Stimulated activated CD8-positive, alpha-beta memory T cell treated with anti-CD3 and anti-CD28 coated beads, Interleukin-4, amount 100 ng/mL, for 4 hours (primary cell): ENCODE measurements at places on chromosomes 3 and 15.

DNA sequence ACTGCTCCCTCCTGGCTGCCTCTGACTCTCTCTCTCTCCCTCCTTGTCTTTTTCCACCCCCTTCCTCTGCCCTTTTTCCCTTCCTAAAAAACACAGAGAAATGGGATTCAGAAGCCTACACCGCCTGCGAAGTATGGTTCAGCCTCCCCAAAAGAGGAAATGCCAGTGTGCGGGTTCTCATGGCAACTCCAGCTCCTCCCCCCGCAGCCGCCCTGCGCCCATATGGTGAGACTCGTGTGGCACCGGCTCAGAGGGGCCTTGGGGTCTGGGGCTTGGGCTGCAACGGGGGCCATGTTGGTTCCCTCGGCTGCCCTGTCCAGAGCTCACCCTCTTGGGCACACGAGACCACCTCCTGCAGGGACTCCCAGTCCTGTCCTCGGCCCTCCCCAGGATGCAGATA is 23.6 kb upstream of the LINGO1 start:
- DNase-seq, result no peak

DNA sequence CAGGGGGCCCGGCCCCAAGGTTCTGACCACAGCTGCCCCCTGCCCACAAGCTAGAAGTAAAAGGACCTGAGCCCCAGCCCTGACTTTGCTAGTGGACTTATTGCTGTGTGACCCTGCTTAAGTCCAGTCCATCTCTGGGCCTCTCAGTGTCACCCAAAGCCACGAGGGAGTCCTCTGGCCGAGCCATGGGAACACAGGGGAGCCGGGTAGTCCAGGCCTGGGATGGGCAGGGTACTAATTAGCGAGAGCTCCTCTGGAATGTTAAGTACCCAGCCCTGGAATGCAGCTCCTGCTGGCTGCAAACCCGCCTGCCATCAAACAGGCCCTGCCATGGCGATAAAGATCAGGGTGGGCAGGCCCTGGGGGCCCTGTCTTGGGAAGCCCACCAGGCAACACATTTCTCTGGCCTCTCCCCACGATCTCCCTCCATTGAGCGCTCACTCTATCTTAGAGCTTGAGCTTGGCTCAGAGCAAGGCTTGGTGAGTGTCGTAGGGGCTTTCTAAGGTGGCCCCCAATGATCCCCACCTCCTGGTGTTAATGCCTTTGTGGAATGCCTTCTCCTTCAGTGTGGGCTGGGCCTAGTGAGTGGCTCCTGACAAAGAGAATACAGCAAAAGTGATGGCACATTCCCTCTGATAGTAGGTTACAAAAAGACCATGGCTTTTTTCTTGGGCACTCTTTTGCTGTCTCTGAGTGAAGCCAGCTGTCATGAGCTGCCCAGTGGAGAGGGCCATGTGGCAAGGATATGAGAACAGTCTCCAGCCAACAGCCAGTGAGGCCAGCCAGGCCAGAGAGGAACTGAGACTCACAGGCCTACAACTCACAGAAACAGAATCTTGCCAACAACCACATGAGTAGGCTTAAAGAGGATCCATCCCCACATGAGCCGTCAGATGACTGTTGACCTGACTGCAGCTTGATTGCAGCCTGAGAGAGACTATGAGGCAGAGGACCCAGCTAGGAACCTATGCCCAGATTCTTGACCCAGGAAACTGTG is 133.1 kb downstream of the SMAD6 start:
- no peak for DNase-seq

DNA sequence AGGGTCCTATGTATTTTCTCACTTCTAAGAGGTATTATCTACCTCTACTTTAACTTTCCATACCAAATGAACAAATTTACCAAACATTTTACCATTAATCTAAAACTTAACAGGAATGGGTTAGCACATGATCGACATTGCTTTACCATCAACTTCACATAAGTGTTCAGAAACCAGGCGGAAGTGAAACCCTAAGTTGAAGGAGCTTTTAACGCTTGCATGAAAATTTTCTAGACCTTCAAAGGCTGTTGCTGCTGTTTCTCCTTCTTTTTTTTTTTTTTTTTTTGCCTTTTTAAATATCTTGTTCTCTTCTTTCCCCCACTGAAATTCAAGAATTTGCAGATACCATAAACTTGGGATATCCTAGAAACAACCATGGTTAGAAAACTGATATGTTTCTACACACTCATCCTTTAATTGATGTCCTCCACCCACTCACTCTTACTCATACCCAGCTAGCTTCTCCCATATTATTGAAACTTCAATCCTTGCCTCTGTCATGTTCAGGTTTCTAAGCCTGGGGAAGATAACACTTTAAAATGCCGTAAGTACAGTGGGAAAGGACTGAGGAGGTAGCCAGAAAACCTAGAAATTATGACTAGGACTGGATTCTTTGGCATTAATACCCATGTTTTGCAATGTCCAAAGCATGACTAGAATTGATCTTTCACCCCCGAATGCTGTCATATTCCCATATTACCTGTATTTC is 24.7 kb downstream of the MYO5A start:
- no peak for DNase-seq

GRCh38 chr3:172478116-172478515 is 29.9 kb upstream of the GHSR start:
- DNase-seq, result no peak

GRCh38 chr3:108569336-108569735 is 19.9 kb downstream of the CIP2A start:
- no peak for DNase-seq

- no peak for DNase-seq
These were observed 532.3 kb upstream of the ATP11B start for GRCh38 chr3:182261041-182261440.

GRCh38 chr3:98644168-98644567 is 50.8 kb upstream of the CPOX start:
- no peak for DNase-seq

DNA sequence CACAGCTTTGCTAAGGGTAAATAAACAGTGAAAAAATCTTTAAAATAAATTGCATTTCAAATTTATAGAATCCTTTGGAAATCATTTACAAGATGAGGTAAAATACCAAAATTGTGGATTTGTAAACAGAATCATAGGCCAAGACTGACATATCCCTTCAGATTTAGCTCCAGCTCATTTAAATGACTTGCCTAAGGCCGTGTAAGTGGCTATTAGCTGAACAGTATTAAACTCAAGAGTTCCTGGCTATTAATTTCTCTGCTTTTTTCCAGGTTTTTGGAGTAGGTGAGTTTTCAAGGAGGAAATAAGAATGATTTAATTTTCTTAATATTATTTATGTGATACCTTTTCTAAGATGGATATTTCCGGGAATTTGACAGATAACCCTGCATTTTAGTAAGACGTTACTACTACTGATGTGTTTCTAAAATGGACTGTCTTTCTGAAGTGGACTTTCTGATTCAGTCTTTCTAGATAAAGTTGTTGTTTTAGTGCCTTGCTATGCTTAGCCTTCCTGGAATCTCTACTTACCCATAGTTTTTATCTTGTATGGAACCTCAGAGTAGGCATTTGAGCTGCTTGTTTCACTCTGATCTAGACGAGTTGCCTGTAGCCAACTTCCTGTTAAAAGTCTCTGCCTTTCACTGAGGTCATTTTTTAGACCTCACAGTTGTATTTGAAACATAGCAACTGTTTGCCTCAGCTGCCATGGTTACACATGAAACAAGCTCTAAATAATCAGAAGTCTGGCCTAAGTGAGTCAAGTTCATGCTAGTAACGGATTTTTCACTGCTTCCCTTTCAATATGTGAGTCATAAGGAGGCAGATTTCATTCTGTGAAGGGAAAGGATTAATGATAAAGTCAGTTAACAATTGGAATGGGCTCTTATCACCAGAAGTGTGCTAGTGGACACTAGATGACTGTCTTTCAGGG is 127.0 kb downstream of the KLHL25 start:
- no peak for DNase-seq

- no peak for DNase-seq
These were observed 143.5 kb upstream of the TPM1 start for GRCh38 chr15:62899090-62899493.

DNA sequence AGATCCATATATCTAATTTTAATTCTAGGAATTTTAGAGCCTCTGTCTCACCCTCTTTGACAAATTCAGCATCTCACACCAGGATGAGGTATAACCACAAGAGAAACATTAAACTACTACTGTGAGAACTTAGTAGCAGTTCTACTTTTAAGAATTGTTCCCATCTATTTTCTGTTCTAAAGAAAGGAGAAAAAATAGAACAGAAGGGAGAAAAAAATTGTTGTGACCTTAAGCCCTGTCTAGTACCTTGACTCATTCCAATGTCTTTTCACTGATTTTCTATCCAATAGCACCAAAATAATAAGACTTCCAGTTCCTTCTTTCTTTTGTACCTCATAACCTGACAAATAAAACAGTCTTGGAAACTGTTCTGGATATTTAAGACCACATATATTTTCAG is 37.0 kb downstream of the FRMD5 start:
- DNase-seq, result no peak

DNA sequence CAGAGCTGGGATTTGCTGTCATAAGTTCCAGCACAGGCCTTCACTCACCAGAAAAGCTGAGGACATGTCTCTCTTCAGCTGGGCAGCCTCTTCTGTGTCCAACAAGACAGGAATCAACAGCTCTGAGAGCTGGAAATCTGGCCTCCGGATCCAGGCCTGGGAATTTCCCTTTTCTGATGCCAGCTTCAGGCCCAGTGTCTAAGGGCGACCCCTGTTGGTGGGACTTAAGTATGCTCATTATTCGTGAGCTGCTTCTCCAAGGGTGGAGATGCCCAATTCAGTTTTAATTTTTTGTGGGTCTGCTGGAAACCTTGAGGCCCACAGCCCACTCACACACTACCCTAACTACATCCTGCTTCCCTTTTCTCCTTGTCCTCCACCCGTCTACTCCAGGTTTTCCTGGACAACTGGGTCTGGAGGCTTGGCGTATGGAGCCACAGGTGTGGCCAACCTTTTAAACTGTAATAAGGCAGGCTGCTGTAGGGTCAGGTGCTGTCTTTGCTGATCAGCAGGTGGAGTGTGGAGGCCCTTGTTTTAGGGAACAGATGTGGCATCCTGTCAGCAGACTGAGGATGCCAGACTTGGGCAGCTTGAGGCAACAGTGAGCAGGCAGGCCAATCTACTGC is 2.6 kb upstream of the CEMIP start:
- DNase-seq, result peak; percentile 36

DNA sequence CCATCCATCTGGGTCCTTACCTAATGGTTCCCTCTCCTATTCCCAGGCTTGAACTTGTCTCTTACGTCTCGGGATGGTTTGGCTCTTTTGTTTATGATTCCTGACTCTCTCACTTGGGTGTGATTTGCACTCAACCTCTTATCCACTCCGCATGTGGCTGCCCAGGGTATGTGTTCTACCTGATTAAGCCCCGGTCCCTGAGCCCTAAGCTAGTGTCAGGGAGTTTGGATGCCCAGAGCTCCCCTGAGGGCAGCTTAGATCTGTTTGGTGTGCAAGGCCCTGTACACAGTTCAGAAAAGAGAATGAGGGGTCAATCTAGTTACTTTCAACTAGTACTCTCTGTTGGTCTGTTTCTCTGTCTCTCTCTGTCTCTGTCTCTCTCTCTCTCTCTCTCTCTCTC is 15.9 kb upstream of the STARD5 start:
- DNase-seq, result no peak

DNA sequence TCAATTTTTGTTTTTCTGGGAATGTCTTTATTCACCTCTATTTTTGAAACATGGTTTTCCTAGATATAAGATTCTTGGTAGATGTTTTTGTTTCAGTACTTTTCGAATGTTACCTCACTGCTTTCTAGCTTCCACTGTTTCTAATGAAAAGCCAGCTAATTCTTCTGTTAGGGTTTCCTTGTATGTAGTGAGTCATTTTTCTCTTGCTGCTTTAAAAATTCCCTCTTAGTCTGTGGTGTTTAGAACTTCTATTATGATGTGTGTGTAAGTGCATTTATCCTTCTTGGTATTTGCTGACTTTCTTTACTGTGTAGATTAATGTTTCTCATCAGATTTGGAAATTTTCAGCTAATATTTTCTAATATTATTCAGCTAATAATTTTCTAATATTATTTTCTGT is 151.1 kb upstream of the OSTN start:
- DNase-seq, result no peak

DNA sequence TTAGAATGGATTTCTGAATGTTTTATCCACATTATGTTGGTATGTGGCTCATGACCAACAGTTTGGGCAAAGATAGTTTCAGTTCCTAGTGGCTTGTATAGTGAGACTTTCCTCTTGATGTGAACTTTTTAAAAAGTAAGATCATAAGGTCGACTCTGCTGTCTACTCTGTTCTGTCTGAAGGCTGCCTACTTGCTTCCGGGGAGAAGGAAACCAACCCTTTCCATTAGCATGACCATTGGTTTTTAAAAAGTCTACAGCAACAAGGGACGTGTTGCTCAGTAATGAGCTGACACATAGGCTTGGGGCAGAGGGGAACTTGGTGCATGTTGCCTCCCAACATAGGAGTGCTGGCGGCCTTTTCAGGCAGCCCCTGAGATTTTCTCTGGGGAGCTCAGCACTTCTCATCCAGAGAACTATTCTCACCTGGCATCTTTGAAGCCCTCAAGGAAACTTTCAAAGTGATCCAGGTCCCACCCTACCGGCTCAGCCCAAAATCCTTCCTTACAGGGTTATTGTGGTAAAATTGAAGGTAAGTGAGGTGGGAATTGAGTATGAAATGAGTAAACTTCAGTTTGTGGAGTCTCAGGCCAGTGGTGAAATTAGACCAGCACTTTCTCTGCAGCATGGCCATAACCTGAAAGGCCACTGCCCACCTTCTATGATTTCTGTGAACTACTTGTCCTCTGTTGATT is 30.6 kb downstream of the PSMD6 start:
- no peak for DNase-seq

DNA sequence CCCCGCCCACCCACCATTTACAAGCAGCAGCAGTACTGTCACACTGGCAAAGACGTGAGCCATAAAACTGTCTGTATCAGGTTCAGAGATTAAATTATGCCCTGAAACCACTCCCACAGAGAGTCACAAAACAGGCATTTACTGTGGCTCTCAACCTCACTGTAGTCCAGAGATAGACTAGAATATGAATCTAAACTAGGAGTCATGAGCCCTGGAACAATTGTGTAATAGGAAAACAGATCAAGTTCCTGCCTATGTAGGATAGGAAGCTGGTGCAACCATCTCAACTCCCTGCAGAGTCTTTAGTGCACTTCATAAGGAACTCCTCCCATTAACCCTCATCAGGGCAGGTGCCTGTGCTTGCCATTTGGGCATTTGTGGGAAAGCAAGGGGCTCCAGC is 61.7 kb downstream of the FAM227B start:
- no peak for DNase-seq

DNA sequence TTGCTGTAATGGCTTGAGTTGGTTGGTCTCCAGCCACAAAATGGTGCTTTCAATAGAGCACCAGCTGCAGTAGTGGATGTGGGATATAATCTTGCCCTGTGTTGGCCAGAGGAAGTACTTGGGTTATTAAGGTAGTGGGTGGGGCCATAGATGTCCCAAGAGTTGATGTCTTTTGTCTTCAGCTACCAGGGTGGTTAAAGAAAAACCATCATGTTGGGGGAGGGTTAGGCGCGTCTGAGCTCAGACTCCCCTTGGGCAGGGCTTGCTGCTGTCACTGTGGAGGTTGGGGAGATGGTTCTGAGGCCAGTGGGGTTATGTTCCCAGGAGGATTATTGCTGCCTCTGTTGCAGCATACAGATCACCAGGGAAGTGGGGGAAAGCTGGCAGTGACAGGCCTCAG is 46.9 kb upstream of the GADL1 start:
- DNase-seq, result no peak

GRCh38 chr3:171178714-171179113 is 152.2 kb upstream of the SLC2A2 start:
- DNase-seq, result no peak
